ENCODE measurements at places on chromosomes 13 and 19.

DNA sequence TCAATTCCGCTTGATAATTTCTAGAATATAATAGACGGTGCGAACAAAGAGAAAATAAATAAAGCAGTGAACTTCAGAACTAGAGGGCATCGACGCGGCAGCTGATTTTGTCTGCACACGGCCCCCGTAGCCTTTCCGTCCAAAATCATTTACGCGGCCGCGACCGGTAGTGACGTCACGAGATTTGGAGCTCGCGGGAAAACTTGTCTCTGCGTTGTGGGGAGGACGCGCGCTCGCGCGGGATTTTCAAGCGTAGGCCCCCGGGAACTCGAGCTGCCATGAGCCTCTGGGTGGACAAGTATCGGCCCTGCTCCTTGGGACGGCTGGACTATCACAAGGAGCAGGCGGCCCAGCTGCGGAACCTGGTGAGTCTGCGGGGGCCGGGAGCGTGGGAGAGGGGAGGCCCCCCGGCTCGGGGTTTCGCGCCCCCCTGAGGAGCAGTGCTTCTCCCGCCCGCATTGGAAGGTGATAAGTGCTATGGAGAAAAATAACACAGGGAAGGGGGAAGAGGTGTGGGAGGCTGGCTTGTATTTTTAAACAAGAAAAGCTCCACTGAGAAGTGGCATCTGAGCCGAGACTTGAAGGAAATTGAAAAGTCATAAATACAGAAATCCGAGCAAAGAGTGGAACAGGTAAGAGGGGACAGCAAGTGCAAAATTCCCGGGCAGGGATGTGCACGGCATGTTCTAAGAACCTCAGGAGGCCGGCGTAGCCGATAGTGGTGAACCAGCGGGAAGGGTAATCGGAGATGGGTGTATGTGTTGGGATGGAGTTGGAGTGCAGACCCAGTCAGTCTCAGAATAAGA is at the start of gene RFC3:
Gene RFC3 (plus strand): TSS at position 249 of the 806 bp plus-strand sequence. CDS start 30 bp downstream, at position 279.
- DNase-seq: peak; percentile 91

DNA sequence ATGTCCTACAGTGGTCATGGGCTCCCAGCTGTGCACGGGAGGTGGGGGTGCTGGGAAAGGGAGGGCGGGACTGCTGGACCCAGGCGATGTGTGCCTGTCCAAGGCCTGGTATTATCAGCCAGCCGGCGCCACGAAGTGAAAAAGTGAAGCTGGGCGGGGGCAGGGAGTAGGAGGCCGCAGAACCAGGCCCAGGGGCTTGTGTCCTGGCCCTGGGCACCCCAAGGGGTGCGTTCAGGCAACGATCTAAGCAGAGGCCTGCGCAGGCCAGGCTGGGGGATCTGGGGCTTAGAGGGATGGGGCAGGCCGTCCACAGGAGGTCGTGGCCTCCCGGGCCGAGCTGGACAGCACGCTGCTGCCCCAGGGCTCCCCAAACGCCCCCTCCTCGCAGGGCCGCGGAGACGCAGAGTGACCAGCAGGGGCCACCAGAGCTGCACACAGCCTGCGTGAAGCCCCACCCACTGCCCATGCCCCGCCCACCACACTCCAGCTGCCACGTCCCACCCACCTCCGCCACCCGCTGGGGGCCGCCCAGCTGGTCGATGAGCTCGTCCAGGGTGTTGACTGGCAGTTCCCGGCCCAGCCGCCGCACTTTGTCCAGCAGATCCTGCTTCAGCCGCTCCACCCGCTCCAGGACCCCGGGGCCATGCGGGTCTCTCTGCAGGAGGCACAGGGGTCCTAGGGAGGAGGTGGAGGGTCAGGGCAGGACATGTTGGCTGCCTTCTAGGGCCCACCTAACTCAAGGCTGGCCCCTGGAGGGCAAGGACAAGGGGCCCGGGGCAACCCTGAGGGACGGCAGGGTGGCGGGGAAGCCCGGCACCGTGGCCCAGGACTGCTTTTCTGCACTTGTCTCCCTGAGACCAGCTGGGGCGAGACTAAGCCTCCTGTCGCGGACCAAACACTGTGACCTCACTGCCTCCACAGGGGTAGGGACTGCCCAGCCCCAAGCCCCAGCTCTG is 9.5 kb downstream of the GPX4 start:
- DNase-seq: peak; percentile 91

DNA sequence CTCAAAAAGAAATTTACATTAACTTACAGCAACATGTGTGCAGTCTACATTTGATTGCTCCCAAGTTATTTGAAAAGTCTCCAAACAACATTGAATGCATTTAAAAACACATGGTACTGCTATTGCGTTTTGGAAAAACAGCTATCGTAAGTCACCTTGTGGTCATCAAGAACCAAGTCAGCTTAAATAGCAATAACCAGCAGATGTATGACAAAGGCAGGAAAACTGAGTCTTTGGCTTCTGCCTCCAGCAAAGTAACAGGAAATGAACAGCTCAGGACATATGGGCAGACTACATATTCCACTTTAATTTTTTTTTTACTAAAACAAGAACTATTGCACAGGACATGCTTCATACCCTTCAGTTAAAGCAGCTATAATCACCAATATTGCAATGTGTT is 580.6 kb upstream of the SPRY2 start:
- no peak for DNase-seq

DNA sequence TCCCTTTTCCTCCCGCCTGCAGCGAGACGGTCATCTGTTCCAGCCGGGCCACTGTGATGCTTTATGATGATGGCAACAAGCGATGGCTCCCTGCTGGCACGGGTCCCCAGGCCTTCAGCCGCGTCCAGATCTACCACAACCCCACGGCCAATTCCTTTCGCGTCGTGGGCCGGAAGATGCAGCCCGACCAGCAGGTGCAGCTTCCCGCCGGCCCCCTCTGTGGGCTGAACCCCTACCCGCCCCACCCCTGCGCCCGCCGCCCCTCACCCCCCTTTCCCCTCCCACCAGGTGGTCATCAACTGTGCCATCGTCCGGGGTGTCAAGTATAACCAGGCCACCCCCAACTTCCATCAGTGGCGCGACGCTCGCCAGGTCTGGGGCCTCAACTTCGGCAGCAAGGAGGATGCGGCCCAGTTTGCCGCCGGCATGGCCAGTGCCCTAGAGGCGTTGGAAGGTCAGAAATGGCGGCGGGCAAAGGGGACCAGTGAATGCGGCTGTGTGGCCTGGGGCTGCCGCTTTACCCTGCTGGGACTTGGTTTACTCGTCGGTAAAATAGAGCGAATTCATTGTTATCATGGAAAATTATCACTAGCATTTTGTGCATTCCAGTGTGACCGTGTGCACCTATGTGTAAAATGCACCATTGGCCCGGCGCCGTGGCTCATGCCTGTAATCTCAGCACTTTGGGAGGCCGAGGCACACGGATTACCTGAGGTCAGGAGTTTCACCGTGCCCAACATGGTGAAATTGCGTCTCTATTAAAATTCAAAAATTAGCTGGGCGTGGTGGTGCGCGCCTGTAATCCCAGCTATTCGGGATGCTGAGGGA is 10.6 kb downstream of the VASP start:
- no peak for DNase-seq

DNA sequence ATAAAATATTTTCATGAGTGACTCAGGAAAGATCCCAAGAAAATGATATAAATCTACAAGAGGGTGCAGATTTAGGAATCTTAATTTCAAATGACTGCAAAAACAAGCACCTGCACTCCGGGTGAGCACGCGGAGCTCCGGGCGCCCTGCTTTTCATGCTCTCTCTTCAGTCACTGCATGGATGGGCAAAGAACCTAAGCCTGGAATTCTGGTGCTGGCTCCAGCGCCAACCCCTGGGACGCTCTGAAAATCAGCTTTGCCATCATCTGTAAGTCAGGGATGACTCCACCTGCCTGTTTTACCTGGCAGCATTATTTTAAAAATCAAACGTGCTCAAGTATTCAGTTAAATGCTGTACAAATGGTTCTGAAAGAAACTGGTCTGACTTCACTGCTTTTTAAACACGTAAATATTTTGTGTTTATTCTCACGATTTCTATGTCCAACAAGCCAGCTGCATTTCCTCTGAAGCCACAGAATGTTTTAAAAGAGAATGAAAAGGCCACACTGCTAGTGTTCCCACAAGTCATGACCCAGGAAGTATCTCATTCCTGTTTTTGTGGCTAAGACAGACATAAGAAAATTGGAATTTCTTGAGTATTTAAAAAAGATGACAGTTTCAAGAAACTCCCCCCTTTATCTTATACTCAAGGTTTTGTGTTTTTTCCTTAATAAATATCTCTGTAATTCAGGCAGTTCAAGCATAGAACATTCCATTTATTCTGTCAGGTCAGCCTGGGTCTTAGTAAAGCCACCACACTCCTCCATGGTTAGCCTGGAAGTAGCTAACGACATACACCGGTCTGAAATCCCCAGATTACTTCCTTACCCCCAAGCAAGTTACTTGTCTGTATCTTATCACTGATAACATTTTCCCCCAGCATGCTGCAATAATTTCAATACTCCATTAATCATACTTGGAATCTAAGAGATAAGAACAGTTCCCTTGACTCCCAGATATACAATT is 81.1 kb downstream of the COL4A1 start:
- DNase-seq: no peak

- DNase-seq: no peak
Measured at GRCh38 chr19:49920624-49921363, 8.2 kb upstream of the ATF5 start.

- DNase-seq: no peak
Measured at GRCh38 chr19:34274827-34275625, 20.7 kb downstream of the GARRE1 start.

DNA sequence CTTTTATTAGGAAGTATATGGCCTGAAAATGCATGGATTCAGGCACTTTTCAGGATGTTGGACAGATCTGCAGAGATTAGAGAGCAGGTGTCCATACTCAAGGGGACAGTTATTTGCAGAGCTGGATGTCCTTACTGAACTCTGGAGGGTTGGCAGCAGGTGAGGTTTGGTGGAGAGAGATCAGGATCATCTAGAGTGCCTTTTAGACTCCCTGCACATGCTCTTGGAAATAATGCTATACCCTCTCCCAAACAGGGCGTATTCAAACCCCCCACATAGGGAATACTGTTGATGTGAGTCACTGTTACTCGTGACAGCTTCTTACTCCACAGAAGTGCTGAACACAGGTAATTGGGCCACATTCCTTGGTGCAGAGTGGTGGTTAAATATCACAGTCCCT is 725.7 kb upstream of the SGCG start:
- no peak for DNase-seq

- DNase-seq: no peak
Measured at GRCh38 chr19:39943586-39943985, 9.2 kb upstream of the FCGBP start.

DNA sequence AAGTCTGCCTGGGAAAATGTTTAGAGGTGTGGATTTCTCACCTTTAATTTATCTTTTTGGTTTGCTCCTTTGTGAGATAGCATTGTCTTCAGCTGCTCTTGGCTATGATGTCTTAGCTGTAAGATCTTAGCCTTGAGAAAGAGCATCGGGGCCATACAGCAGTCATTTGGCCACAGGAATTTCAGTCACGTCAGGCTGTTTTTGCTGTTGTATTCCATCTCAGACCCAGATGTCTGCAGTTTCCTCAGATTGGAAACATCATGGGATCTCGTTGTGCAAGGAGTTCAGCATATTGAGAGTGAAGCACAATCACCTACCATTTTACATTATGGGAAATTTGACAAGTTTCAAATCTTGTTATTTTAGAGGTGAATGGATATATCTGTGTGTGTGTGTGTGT is 89.3 kb upstream of the C1QTNF9B start:
- DNase-seq: no peak
